ENCODE measurements at places on chromosomes 1 and 21.

GRCh38 chr1:226816576-226816975 lies 53.8 kb upstream of the PSEN2 start:
- DNase-seq: no peak

GRCh38 chr1:20151906-20152598 lies 12.9 kb downstream of the PLA2G2F start:
- peak; percentile 88 for DNase-seq

DNA sequence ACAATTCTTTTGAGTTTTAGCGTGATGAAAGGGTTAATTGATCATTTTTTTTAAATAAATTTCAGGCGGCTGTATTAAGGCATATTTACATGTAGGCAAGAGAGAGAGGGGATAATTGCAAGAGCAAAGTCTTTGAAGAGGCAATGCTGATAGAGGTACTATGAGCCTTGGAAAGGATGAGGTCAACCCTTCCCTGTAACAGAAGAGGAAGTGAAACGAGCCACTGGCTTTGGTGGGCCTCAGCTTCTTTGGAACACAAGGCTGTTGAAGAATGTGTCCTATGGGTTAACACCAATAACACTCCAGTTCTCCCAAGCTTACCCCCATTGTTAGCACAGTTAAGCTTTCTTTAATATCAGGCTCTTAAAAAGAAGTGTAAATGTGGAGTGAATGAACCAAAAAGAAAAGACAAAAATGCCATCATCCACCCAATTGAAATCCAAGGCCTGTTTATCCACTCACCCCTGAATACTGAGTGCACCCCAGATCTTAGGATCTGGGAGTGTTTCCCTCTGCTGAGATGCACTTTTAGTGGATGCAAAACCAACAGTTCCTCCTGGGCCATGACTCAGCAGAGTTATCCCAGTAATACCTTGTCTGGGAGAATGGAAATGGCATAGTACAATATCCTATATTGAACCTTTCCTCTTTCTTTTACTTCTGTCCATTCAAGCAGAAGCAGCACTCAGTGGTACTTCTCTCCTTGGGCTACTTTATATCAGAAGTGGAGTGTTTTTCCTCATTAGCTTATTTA lies 216.4 kb downstream of the SLC44A5 start:
- DNase-seq: no peak

GRCh38 chr1:59367301-59368007 lies 70.6 kb downstream of the FGGY start:
- no peak for DNase-seq

GRCh38 chr1:96927125-96927524 lies 205.5 kb downstream of the PTBP2 start:
- DNase-seq: no peak

Data from NCI-H510A (cell line).